Neural progenitor cell (in vitro differentiated cells): ENCODE measurements at places on chromosomes 7 and 10. TPM values are rescaled to one million over a fixed set of nuclear protein-coding genes. Genes with fewer than 3 reads are reported as not detected.

DNA sequence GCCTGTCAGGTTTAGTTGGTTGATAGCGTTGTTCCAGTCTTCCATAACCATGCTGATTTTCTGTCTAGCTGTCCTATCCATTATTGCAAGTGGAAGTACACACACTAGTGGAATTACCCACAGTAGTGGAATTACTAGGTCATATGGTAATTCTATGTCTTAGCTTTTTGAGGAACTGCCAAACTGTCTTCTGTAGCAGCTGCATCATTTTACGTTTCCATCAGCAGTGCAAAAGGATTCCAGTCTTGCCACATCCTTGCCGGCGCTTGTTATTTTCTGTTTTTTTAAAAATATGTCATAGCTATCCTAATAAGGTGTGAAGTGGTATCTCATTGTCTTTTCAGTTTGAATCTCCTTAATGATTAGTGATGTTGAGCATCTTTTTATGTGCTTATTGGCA lies 17.2 kb upstream of the RHBDD2 start:
- no peak for DNase-seq

GRCh38 chr7:98879198-98879978 lies 1.1 kb downstream of the TRRAP start:
- peak; percentile 48 for DNase-seq

GRCh38 chr7:27166531-27167505 lies 1.5 kb upstream of the HOXA9 start:
- peak; percentile 43 for DNase-seq

GRCh38 chr7:66957595-66958290 lies 36.7 kb downstream of the TMEM248 start:
- no peak for DNase-seq

PNLIP gene
- not detected in 2 replicates for total RNA-seq

FAM25G gene
- total RNA-seq = not detected in 2 replicates

PRPS1L1 gene
- not detected in 2 replicates for total RNA-seq

CRYGN gene
- total RNA-seq = 1.1 TPM in 1 of 2 replicates, not detected in the other
